ENCODE measurements at places on chromosomes 4 and X.

GRCh38 chr4:2791518-2792395 lies 1.1 kb upstream of the SH3BP2 start:
- DNase-seq: no peak

GRCh38 chrX:20431486-20431885 lies 164.8 kb upstream of the RPS6KA3 start:
- no peak for DNase-seq

DNA sequence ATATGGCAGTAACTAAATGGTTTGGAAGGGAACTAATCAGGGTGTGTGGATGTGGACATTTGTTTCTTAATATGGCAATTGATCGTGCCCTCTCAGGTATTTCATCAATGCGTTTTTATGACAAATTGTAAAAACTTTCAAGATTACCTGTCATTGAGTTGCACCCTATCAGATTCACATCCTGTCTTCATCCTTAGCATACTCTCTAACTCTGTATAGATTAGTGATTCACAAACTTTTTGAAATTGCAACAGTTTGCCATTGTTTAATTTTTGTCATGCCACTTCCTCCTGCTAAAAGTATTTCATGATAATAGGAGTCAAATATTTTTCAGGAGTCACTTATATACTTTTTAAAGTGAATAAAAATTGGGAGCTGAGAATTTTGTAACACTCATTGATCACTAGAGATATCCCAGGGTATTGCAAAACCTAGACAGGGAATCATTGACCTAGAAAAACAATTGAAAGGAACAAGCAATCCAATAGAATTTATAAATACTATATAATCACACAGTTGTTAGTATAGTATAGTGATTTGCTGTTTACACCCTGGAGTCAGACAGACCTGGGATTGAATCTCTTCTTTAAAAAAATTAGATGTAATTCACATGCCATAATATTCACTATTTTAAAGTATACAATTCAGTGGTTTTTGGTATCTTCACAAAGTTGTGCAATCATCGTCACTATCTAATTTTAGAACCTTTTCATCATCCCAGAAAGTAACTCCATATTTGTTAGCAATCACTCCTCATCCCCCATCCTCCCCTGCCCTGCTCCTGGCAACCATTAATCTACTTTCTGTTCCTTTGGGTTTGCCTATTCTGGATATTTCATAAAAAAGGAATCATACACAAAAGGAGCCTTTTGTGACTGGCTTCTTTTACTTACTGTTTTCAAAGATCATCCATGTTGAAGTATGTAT lies 8.9 kb downstream of the MID2 start:
- DNase-seq: no peak

DNA sequence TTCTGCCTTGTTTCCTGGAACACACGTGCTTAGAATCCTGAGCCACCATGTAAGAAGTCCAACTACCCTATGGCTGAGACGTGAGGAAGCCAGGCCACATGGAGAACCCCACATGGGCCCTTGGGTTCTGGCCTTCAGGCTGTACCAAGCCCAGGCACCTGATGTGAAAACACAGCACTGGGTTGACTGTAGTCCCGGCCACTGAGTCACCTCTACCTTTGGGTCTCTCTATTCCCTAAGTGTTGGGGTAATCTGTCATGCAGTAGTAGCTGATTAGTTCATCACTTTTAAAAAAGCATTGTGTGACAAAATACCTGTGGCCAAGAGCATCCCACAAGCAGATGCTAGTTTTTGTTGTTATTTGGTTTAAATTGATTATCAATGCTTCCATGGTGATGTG lies 24.3 kb downstream of the CFAP97 start:
- DNase-seq: no peak

DNA sequence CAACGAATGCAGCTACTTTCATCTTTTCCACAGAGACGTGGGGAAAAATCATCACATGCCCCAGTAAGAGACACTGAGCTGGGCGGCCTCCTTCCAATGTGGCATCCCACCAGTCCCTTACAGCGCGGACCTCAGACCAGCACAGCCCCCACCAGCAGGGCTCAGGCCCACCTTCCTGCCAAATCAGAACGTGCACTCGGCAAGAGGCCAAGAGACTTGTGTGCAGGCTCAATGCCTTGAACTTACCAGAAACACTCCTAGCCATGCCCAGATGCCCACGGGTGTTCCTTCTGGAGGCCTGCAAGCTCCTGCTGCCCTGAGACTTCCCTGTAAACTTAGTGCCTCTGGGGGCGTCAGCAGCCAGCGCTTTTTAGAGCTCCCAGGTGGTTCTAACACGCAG lies 31.2 kb downstream of the WDR1 start:
- no peak for DNase-seq

GRCh38 chr4:100696531-100696930 lies 178.7 kb upstream of the EMCN start:
- no peak for DNase-seq
